NK-92 treated with Interleukin-12 subunit alpha and Interleukin-12 subunit beta, amount 100 ng/mL, for 24 hours (cell line): ENCODE measurements at places on chromosomes 2 and 18.
A peak's percentile ranks its signal among the peaks of the same experiment; 100 is the strongest.

DNA sequence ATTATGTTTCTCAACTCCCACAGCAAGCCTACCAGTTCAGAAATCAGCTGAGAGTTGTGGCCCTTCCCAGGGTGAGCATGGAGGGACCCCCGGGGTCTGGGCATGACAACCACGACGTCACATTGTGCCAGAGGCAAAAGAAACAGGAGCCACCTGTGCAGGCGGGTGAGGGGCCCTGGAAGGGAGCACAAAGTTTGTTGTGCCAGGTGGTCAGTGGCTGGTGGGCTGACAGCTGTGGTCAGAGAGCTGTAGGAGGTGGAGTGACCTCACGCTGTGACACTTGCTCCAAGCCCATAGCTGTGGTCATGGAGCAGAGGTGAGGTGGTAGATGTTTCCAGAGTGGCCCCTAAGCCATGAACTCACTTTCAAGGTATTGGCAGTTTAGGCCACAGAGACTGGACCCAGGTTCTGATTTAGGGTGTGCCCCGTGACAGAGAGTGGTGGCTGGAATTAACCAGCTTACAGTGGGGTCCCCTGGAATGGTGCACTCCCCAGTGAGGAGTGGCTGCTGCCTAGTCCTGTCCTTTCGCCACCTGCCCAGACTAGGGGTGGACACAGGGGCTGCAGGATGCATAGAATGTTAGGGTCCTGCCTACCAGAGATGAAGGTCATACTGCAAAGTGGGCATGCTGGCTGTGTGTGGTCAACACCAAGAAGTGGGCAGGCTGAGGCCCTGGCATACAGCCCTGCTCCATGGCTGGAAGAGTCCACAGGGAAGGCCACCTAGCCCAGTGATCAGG lies 136.4 kb downstream of the GLI2 start:
- no peak for DNase-seq

GRCh38 chr18:76562286-76563122 lies 67.5 kb upstream of the ZNF516 start:
- no peak for DNase-seq

DNA sequence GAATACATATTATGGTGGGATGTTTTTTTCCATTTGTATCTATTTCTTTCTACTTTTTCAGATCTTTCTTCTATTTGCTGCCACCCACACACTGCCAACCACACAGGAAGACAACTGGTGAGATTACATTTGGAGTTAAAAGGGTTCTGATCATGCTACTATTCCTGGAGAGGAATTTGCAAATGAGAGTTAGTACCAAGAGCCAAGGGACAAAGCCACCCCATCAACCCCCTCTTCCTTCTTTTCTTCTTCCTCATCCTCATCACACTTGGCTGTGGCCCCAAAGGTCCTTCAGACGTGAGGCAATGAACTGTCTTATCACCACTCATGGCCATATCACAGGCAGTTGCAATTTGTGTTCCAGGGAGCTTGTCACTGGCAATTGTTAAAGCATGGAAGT lies 215.6 kb upstream of the SLC14A2 start:
- no peak for DNase-seq

- DNase-seq = peak; percentile 93
Measured at GRCh38 chr2:200811333-200812121, at the start of gene BZW1. Gene BZW1 (plus strand): TSS chr2:200811910. CDS start chr2:200813218, 1,308 bp downstream.

- DNase-seq = no peak
Measured at GRCh38 chr18:3824101-3824500, 374.1 kb downstream of the TGIF1 start.

DNA sequence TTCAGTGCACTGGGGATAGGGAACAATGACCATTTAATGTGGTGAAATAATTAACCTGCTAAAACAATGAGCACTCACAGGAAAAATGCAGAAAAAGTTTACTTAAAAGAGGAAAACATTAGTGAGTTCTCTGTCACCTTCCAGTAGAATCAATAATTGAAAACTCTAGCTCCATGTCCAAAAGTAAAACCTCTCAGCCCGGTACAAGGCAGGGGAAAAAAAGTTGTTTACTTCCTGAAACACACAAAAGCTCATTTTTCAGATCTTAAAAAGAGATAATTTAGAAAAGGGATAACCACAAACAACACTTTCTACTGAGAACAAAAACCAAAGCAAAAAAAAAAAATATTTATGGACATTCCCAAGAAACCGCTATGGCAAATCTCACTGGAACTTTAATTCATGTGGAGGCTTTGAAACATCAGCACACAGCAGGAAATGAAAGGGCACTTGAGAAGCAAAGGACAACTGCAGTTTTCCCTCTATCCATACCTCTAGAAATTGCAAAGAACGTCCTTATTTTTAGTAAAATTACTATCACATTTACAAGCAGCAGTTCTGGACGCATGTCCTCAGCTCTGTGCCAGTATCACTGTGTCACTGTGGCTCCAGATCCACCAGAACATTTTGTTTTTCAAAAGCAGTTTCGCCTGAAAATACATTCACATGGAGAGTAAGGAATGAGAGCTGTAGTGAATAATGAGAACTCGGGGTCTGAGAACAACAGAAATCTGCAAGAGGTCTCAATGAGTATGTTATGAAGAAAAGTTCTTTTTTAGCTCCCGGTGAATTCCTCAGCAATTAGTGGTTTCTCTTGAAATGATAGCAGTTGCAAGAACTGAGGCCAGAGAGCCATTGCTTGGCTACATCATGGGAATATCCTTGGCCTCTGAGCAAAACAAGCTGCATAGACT lies 44.7 kb upstream of the DNAH7 start:
- no peak for DNase-seq

DNA sequence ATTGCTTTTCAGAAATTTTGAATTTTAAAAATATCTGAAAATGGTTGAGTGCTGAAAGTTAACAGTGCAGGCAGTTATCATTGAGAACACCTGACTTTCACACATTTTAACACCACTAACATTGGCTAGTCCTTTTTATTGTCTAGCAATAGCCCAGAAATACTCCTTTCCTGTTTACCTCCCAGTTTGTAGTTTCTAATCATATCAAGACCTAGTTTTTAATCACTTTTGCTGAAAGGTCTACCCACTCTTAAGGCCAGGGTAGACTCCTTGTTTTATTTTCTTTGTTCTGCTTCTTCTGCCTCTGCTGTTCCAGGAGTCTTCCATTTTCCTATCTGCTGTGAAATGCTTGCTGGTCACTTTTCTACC lies 72.1 kb downstream of the UBE2E3 start:
- no peak for DNase-seq

DNA sequence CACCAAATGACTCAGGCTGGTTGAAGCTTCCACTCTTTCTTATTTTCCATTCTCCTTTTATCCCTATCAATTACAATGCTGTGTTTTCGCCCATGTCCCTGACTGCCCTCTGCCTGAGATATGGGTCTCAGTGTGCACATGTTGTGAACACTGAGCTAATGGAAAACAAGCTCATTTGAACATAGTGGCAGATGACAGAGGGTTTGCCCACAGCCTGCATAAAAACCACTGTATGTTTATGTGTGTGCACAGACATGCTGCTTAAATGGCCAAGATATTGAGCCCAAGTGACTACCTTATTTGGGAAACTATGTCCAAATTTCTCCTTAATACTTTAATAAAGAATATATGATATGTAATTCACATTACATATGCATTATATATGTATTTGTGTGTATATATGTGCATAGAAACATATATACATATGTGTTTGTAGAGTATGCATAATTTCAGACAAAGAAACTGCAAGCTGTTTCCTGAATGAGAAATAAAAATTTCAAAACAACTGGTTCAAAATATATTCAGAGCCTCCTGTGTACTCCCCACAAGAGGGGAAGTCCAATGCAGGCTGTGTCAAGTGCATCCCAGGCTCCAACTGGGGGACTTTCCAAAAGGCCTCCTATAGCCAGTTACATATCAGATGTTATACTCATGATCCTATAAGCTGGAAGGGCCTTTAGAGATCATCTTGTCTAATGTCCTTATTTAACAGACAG lies 92.7 kb upstream of the CD302 start:
- no peak for DNase-seq

DNA sequence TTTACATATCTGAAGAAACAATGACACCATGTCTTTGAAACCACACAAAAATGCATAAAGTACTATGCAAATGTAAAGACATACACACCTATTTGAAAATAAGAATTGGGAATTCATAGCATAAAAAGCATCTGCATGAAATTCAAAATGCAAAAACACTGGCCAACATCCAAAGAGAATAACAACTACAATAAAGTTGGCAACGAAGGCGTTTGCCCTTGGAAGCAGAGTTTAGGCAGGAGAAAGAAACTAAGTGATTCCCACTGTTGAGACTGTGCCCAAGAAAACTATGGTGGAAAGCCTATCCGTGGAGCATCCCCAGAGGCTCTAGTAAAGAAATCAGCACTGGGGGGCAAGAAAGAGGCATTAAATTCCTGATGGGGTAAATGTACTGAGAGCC lies 292.8 kb downstream of the RIT2 start:
- DNase-seq = no peak
